GDM1 (cell line): ENCODE measurements at places on chromosomes 11 and 22.

- DNase-seq: no peak
Observed at GRCh38 chr11:68199295-68199987, 13.7 kb downstream of the KMT5B start.

- no peak for DNase-seq
Observed at GRCh38 chr11:57476757-57477506, 16.6 kb downstream of the RTN4RL2 start.

DNA sequence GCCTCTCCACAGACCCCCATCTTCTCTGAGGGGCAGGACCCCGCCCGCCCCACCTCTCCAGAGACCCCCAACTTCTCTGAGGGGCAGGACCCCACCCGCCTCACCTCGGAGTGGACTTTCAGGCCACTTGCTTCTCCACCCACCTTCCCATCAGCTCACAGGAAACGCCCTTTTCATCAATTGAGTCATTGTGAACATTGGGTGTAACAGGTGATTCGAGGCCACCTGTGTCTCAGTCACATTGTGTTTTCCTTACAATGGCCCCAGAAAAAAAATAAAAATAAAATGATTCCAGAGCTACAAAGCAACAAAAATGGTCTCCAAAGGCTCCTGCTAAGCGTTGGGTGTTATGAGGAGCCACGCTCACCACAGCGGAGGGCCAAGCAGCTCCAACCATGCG lies 36.0 kb downstream of the BRD1 start:
- DNase-seq: no peak

GRCh38 chr11:1989953-1990352 lies 7.7 kb downstream of the H19 start:
- DNase-seq: no peak

DNA sequence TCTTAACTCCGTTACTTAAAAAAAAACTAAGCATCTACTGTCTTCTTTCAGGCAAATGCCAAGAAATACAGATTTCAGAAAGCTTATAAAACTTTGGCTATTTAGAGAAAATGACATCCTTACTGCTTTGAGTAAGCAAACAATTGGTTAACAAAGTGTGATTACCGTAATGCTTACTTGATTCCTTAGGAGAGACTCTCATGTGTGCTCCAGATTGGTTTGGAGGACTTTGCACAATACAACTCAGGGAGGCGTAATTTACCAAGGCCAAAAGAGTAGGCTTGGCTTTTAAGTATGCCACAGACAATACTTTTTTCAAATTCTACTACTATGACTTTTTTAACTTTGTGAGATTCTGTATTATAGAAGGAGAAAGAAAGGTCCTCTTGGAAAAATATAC lies 76.9 kb upstream of the ALKBH3 start:
- no peak for DNase-seq
